Activated naive CD8-positive, alpha-beta T cell treated with anti-CD3 and anti-CD28 coated beads, Interleukin-2, amount 50 U/mL, for 24 hours (primary cell): ENCODE measurements at places on chromosomes 16 and 17.

DNA sequence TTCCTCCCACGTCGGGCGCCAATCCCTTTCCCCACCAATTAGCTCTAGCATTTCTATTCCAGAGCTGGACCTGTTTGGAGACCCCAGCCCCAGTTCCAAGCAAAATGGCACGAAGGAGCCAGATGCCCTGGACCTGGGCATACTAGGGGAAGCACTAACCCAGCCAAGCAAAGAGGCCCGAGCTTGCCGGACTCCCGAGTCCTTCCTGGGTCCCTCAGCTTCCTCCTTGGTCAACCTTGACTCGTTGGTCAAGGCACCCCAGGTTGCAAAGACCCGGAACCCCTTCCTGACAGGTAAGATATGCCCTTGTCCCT lies 5.6 kb upstream of the SPATA20 start:
- no peak for DNase-seq

GRCh38 chr17:418421-418751 lies 65.8 kb upstream of the RPH3AL start:
- DNase-seq: peak; percentile 40

GRCh38 chr17:7846765-7847661 lies 7.9 kb upstream of the TMEM88 start:
- no peak for DNase-seq

GRCh38 chr16:65534121-65534528 lies 412.3 kb upstream of the CDH11 start:
- no peak for DNase-seq

GRCh38 chr16:30350134-30350871 lies 4.8 kb downstream of the CD2BP2 start:
- DNase-seq: peak; percentile 43

DNA sequence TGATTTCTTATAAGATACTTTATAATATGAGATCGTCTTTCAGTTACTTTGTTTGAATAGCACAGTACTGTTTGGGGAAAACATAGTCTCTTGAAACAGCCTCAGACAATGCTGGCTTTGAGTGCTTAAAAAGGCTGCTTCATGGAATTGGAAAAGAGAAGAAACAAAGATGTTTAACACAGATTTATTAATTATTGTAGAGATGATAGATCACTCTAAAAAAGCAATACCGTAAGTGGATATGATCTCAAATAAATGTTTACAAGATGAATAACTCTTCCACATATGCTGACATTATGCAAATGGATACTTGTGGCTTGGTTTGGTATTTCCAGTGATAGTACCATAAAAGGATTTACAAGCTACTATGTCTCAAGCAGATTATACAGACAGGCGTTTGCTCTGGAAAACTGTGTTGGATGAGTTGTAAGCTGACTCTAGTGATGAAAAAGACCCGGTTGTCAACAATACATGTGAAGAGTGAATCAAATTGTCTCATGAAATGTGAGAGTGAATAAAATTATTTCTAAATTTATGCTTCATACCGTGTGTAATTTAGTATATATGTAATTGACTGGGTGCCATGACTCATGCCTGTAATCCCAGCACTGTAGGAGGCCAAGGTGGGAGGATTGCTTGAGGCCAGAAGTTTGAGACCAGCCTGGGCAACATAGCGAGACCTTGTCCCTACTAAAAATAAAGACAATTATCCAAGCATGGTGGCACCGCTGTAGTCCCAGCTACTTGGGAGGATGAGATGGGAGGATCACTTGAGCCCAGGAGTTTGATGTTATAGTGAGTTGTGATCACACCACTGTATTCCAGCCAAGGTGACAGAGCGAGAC lies 105.4 kb downstream of the FTO start:
- no peak for DNase-seq

GRCh38 chr17:73956595-73957465 lies 246.6 kb upstream of the RPL38 start:
- peak; percentile 63 for DNase-seq

GRCh38 chr17:4304417-4305027 lies 40.7 kb upstream of the ANKFY1 start:
- DNase-seq: peak; percentile 61

GRCh38 chr16:65845466-65846209 lies 520.9 kb upstream of the CDH5 start:
- DNase-seq: no peak

GRCh38 chr17:2656283-2656682 lies 55.3 kb downstream of the CLUH start:
- no peak for DNase-seq

GRCh38 chr17:60095381-60095780 lies 16.7 kb upstream of the HEATR6 start:
- DNase-seq: no peak

DNA sequence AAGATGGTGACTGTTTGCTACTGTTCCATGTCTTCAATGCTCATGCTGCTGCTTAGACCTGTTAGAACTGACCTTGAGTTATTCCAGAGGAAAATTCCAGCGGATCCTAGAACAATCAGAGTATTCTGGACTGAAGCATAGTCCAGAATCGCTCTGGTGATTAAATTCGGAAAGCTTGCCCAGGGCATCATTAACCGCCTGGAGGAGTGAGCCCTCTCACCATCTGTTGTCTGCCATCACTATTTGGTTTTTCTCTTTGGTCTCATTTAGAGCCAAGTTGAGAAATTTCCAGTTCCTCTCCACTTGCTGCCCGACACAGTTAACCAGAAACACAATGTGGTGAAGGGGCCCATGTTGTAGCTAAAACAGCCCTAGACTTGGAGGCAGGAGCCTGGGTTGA lies 104.1 kb downstream of the BMERB1 start:
- no peak for DNase-seq

- no peak for DNase-seq
These were observed 5.5 kb downstream of the TIMM22 start for GRCh38 chr17:1002412-1002753.

- no peak for DNase-seq
These were observed 7.7 kb downstream of the PRKAR1A start for GRCh38 chr17:68519911-68520310.

DNA sequence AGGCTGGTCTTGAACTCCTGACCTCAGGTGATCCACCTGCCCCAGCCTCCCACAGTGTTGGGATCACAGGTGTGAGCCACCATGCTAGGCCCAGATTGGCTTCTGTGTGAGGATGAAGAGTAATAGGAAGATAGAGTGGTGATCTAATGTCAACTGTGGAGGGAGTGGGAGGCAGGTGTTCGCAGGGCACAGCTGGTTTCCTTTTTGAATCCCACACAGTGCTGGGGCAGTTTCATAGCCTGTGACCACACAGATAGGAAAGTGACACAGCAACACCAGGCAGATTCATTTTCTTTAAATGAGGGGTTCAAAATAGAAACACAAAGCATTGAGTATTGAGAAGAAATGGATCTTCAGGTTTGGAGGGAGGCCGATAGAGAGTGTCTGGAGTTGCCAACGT lies 540.3 kb downstream of the WWOX start:
- DNase-seq: no peak

DNA sequence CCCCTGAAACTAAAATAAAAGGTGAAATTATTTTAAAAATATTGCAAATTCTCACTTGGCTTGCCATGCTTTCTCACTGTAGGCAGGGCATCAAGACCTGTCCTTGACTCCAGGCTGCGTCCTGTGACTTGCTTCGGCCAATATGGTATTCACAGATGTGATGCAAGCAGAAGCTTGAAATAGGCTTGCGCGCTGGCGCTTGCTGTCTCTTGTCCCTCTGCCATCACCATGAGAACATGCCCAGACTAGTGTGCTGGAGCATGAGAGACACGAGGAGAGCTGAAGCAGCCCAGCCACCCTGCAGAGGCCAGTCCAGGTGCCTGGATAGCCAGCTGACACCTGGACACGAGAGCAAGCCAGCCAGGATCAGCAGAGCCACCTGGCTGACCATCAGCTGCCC lies 21.8 kb upstream of the ZKSCAN2 start:
- no peak for DNase-seq

DNA sequence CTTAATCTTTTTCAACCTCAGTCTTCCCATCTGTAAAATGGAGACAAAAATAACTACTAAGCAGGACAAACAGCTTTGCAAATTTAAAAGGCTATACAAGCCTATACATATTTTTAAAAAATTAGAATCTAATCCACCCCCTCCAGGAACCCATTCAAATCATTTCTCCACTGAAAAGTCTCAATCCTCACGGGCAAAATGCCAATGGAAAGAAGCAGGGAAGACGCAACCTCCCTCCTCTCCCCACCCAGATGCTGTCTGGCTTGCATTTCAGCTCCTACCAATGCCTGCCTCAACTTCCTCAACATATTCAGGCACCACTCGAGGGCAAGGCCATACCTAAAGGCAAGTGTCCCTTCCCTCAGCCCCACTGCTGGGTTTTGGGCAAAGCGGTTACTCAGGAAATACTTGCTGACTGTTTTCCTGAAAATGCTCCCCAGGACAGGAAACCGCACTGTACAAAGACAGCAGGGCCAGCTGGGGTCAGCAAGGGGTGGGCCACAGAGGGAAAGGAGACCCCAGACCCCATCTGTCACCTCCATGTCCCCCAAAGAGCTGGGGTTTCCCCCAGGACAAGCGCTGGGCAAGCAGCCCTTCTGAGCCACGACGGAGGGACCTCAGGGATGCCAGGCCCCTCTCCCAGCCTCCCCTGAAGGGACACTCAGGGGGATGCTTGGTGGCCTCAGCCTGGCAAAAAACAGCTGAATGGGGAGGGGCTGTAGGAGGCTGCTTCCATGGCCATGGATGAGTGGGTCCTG lies 47.7 kb upstream of the DOC2B start:
- DNase-seq: no peak

DNA sequence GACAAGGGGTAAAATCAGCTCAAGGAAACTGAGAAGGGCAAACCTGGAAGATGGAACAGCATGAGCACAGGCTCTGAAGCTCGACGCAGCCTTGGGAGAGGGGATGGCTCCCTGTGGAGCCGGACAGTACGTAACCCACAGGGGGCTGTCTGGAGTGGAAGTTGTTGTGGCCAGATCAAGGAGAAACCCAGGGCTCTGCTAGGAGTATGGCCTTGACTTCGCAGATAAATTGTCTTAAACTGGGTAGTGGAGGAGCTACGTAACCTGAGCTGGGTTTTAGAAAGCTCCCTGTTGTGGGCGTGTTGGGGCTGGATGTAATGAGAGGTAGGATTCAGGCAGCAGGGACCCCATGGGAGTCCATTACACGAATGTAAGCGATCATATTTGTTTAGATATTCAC lies 25.5 kb upstream of the AXIN2 start:
- DNase-seq: no peak

GRCh38 chr17:59513934-59514841 lies 51.2 kb upstream of the DHX40 start:
- no peak for DNase-seq

- DNase-seq: no peak
These were observed 127.6 kb downstream of the UTP18 start for GRCh38 chr17:51387986-51388385.

GRCh38 chr16:4651827-4652226 lies 27.2 kb downstream of the MGRN1 start:
- DNase-seq: no peak

- DNase-seq: no peak
These were observed 49.4 kb upstream of the GAS7 start for GRCh38 chr17:10247810-10248209.

DNA sequence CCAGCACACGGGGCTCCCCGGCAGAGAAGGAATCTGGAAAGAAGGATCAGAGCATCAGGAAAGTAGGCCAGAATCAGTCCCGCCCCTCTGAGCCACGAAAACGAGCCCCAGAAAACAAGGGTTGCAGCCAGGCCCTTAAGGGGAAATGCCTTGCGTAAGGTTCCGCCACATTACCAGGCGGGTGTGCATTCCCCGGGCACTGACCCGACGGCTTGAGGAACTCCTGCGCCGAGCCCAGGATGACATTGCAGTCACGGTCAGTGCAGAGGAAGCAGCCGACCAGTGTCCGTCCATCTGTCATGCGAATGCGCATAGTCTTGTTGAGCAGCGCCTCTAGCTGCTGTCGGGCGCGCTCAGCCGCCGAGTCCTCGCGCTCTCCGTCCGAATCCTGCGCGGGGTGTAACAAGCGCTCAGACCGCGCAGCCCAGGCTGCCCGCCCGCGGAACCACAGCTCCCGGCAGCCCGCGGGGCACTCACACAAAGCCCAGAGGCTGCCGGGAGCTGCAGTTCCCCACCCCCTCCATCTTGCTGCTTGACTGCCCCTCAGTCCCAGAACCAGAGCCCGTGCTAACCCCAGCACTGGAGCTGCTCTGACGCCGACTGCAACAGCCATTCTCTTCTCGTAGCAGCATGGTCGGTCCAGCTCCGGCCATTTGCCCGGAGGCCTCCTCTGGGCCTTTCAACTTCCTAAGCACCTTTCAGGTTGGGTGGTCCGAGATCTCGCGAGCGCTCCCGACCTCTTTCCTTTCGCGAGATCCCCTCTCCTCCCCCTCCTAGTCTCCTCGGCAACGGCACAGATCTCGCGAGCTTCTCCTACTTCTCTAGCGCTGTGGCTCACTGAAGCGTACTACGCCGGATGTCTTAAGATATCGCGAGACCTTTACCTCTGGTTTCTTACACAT lies at the start of gene NAA38:
Gene NAA38, minus strand, starts transcription at position 749 of the 902 bp plus-strand sequence. Its CDS starts 96 bp downstream, at position 653.
- DNase-seq: peak; percentile 91

DNA sequence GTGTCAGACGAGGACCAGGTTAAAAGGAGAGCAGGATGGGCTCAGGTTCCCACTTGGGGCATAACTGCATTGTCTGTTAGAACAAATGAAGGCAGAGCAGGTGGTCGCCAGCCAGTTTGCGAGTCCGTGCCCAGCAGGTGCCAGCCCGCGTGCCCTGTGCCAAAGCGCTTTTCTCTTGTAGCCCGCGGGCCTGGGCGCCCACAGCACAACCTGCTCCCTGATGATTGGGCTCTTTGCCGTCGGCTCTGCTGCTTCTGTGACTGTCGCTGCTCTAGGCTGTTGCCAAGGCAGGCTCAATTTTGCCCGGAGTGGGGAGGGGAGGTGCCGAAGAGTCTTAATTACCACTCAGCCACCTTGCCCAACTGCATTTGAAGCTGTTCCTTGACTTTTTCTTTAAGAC lies 21.1 kb downstream of the KNOP1 start:
- DNase-seq: no peak

- no peak for DNase-seq
These were observed 43.6 kb upstream of the CACNG4 start for GRCh38 chr17:66920950-66921349.

DNA sequence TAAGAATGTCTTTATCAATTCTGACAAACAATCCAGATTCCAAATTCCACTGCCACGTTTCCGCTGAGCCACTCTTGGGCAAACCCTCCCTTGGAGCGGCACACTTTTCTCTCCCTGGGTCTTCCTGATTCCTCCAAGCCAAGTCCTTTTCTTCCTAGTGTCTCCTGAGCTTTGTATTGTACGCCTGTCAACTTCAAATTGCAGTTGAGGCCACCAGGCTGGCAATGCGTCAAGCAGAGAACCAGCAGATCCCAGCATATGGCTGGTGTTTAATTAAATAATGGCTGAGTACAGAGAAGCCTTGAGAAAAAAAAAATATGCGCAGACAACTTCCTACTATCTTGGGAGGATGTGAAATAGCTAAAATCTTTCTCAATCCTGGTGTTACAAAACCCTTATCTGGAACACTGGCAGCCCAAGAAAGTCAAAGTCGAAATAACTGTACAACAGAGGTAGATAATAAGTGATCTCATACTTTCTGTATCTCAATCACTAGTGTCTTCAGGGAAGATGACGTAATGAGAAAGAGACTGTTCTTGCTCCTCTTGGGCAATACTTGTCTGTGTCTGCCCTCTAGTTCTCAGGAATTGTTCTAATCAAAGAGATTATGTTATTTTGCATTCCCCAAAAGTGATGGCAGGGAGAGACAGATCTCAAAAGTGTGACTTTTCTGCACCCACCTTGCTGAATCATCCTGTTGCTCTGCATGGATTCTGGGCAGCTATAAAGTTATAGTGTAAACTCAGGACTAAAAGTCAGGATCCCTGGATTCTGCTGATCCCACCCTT lies 15.0 kb downstream of the SMIM36 start:
- DNase-seq: no peak

GRCh38 chr17:16419074-16419928 lies 3.9 kb downstream of the TRPV2 start:
- DNase-seq: peak; percentile 66
